Endothelial cell (in vitro differentiated cells): ENCODE measurements at places on chromosomes 13 and 19. TPM values are rescaled to one million over a fixed set of nuclear protein-coding genes. Genes with fewer than 3 reads are reported as not detected.

NLRP11 gene
- total RNA-seq, result not detected

EDNRB gene
- total RNA-seq, result 1.4 TPM

ATP8A2 gene
- total RNA-seq, result 2.1 TPM

LHB gene
- 1.4 TPM for total RNA-seq

HAUS5 gene
- 30.2 TPM for total RNA-seq

FGF21 gene
- total RNA-seq, result not detected

DNA sequence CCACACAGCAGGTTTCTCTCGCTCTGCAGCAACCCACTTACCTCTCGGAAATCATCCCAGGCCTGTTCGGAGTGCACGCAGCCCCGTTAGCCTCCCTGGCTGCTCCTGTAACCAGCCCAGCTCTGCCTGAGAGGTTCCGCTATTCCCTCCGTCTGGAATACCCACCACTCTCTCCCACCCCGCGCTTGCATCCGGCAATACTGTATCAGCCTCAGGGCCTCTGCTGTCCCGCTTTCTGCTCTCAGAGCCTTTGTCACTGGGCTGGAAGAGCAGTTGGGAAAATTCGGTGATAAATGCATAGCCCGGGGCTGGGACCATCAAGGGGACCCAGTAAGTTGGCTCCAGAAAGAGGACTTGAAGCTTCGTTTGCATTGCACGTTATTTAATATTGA, 759 bp upstream of the TLE6 start:
- H3K4me1 ChIP-seq, result peaks cover 14% of the 10 kb centered on the region
- no peak overlapping the region for H3K27ac ChIP-seq
- DNase-seq, result no peak
- H3K36me3 ChIP-seq, result no peaks in the 10 kb centered on the region

- H3K27me3 ChIP-seq, result no peaks in the 10 kb centered on the region
- no peak for DNase-seq
- no peak overlapping the region for H3K27ac ChIP-seq
- H3K4me1 ChIP-seq, result no peaks in the 10 kb centered on the region
- H3K36me3 ChIP-seq, result peaks cover 20% of the 10 kb centered on the region
- no peak overlapping the region for H3K4me3 ChIP-seq
These were observed 173.7 kb downstream of the TBC1D4 start for GRCh38 chr13:75308222-75308621.

DNA sequence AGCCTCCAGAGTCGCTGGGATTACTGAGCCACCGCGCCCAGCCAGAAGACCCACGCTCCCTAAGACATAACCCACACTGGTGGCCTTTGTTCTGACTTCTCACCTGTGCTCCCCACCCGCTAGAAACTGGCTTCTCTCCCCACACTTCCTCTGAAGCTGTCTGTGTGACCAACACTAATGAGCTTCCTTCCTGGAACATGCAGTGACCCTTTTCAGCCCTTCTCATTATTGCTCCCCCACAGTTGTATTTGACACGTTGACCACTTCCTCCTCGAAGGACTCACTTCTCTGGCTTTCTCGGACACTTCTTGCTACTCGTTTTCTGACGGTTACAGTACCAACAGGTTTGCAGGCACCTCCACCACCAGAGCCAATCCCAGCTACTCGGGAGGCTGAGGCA, 10.9 kb downstream of the NCR1 start:
- H3K36me3 ChIP-seq, result no peaks in the 10 kb centered on the region
- H3K4me1 ChIP-seq, result peaks cover 5% of the 10 kb centered on the region
- no peaks in the 10 kb centered on the region for H3K27me3 ChIP-seq

DNA sequence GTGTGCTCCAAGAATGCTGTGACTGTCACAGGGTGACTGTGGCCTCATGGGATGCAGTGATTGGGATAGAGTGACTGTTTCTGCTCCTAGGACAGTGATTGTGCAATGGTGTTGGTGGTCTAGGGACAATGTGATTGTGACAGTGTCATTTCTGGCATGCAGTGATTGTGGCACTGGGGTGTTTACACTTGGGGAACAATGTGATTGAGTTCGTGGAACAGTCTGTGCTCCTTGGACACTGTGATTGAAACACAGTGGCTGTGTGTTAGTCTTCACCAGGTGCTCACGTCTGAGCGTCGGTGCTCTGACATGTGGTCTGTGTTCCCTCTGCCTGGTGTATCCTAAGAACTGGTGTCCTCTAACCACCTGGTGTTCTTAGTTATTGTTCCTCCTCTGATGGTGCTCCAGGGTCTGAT, 1.7 kb downstream of the PDE4A start:
- no peak for DNase-seq
- peak overlapping the region; percentile 70 for H3K4me3 ChIP-seq
- H3K27ac ChIP-seq, result no peak overlapping the region
- H3K4me1 ChIP-seq, result peaks cover 20% of the 10 kb centered on the region

- H3K27me3 ChIP-seq, result no peaks in the 10 kb centered on the region
- no peak overlapping the region for H3K4me3 ChIP-seq
- DNase-seq, result no peak
- no peaks in the 10 kb centered on the region for H3K4me1 ChIP-seq
These were observed 283.1 kb downstream of the TDRD3 start for GRCh38 chr13:60679928-60680694.

DNA sequence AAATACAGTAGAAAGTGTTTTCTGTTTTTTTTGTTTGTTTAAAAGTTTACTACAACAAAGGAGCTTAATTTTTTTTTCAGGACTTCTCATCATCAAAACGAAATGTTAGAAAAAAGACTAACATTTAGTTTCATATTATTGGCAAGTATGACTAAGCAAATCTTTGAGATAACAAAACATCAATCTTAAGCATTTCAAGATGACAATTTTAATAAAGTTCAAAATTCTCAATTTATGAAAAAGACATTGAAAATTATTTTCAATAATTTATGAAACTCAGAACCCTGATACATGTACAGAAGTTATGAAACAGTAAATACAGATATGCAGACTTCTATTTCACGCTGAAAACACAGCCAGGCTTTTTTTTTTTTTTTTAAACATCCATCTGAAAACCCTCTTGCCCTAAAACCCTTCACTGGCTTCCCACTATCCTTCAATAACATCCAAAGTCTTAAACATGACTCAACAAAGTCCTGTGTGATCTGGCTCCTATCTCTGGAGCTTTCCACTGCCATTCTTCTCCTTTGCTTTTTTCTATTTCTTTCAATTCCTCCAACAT, 3.9 kb downstream of the RBM26 start:
- H3K27me3 ChIP-seq, result no peaks in the 10 kb centered on the region
- DNase-seq, result no peak
- peak overlapping the region; percentile 58 for H3K27ac ChIP-seq
- H3K4me1 ChIP-seq, result peaks cover 22% of the 10 kb centered on the region

- H3K27ac ChIP-seq, result no peak overlapping the region
- no peaks in the 10 kb centered on the region for H3K27me3 ChIP-seq
- no peaks in the 10 kb centered on the region for H3K36me3 ChIP-seq
- DNase-seq, result no peak
- peaks cover 2% of the 10 kb centered on the region for H3K4me1 ChIP-seq
- H3K4me3 ChIP-seq, result no peak overlapping the region
These were observed 144.2 kb downstream of the FOXO1 start for GRCh38 chr13:40522282-40522681.

DNA sequence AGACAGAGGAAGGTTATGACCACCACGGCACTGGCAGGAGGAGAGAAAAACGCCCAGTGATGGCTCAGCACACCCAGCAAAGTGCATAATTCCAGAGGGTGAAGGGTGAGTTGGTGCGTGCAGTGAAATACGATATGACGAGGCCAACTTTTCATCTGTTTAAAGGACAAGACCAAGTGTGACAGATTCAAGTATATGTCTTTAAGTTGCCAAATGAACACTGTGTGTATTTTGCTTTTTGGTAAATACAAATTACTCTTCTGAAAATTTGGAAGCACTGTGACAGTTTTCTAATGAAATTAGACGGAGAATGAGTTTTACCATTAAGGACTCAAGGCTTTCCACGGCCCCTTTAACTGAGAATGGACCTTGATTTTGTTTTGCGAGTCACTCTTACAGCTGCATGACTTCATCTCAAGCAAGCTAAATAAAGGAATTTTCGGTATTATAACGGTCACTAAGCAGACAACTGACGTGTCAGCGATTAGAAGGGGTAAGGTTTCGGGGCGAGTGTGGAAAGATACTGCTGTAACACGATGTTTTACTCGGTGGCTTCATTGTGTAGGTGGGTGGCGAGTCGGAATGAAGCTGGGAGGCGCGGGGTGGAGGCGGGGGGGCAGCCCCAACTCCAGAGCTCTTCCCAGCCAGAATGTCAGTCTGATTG, 22.8 kb downstream of the COL4A2 start:
- peak overlapping the region; percentile 39 for H3K27ac ChIP-seq
- H3K4me1 ChIP-seq, result peaks cover 68% of the 10 kb centered on the region
- no peak for DNase-seq
- peaks cover 72% of the 10 kb centered on the region for H3K36me3 ChIP-seq
- peaks cover 16% of the 10 kb centered on the region for H3K27me3 ChIP-seq
- H3K4me3 ChIP-seq, result peak overlapping the region; percentile 27

GRCh38 chr19:22545751-22546150, 88.4 kb upstream of the ZNF492 start:
- H3K27me3 ChIP-seq, result peaks cover 4% of the 10 kb centered on the region
- peak; percentile 9 for DNase-seq
- no peak overlapping the region for H3K27ac ChIP-seq

DNA sequence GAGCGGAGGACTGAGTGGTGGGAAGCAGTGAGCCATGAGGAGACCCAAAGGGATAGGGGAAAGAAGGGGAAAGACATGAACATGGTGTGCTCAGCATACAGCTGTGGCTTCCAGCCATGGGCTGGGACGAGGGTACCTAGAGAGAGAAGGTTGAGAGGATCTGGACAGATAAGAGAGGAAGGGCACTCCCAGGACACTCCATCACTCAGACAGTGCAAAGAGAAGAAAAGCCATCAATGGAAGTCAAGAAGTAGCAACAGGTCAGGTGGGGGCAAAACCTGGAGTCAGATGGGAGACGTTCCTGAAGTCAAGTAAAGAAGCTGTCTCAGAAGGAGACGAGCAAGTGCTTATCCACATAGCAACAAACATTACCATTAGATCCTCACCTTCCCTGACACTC, 40.2 kb upstream of the UBAC2 start:
- DNase-seq, result no peak
- no peak overlapping the region for H3K27ac ChIP-seq
- no peaks in the 10 kb centered on the region for H3K36me3 ChIP-seq
- H3K4me1 ChIP-seq, result no peaks in the 10 kb centered on the region
- H3K4me3 ChIP-seq, result no peak overlapping the region

DNA sequence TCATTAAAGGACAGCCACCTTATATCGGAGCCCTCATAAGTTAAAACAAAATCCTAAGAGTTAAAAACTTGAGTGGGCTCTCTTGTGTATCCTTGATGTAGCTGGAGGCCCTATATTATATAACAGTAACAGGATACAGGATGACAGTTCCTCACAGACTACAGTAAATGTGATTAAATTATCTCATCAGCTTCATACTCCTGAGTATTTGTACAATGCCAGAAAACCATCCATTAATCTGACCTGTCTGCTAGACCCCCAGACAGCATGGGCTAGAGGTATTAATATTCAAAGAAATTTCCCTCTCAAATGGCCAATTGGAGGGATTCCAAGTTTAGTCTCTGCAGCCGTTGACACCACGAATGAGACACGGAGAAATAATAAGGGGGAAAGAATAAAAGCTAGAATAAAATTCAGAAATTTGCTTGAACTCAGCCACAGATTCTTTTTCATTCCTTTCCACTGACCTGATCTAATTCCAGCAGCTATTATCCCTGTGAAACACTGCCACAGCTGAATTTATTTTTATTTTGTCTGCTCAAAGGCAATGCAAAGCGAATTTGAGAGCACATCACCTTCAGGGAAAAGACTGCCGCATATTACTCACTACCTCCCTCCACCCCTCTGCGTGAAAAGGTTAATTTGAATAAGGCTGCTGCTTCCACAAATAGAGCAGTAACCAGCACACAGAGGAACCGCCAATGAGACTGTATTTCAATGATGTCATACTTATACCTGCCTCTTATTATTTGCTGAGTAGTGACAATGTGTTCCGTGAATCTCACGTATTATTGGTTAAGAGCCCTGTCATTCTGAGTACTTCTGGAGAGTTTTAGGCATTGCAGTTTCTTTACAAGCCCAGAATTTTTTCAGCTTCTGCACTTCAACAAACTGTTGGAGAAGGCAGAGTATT, 155.9 kb upstream of the KLF12 start:
- H3K4me1 ChIP-seq, result peaks cover 14% of the 10 kb centered on the region
- H3K27ac ChIP-seq, result no peak overlapping the region
- H3K27me3 ChIP-seq, result peaks cover 5% of the 10 kb centered on the region
- no peak for DNase-seq
- no peak overlapping the region for H3K4me3 ChIP-seq
- no peaks in the 10 kb centered on the region for H3K36me3 ChIP-seq

DNA sequence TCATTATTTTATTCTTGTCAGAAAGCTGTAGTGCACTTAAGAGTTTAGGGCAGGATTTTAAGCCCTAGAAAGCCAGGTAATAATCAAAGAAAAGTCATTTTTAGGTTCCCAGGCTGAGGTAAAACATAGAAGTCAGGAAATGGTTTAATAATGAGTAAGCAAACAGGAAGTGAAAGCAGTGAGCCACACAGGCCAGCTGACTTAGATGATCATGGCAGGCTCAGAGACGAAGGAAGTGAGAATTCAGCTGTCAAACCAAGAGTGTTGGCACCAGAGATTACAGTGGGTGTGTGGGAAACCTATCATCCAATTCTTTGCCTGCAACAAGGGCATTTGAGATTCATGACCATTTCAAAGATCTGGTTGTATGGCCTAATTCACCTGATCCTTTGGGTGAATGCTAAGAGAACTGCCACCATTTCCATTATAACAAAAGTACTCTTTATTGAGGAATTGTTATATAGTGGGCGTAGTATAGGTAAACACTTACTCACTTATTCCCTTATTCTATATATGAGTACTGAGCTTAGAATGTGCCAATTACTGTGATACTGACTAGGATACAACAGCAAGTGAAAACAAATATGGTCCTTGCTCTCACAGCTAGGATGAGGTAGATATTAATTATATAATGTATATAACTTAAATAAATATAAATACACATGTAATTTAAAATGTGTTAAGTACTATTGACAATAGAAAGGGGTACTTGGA, 103.7 kb upstream of the EDNRB start:
- DNase-seq, result peak; percentile 8
- peak overlapping the region; percentile 61 for H3K27ac ChIP-seq
- no peaks in the 10 kb centered on the region for H3K27me3 ChIP-seq
- H3K36me3 ChIP-seq, result no peaks in the 10 kb centered on the region
- H3K4me3 ChIP-seq, result no peak overlapping the region
- H3K4me1 ChIP-seq, result peaks cover 11% of the 10 kb centered on the region

- H3K4me1 ChIP-seq, result peaks cover 3% of the 10 kb centered on the region
- H3K27ac ChIP-seq, result no peak overlapping the region
- no peak for DNase-seq
- H3K36me3 ChIP-seq, result no peaks in the 10 kb centered on the region
These were observed 931.6 kb upstream of the MIR17HG start for GRCh38 chr13:90415902-90416301.

GRCh38 chr13:110799246-110800236, 86.0 kb downstream of the ING1 start:
- DNase-seq, result no peak
- peaks cover 2% of the 10 kb centered on the region for H3K36me3 ChIP-seq
- H3K4me1 ChIP-seq, result peaks cover 14% of the 10 kb centered on the region
- peaks cover 3% of the 10 kb centered on the region for H3K27me3 ChIP-seq

GRCh38 chr19:55460670-55461258, 678 bp downstream of the ISOC2 start:
- H3K4me3 ChIP-seq, result peak overlapping the region; percentile 90
- no peaks in the 10 kb centered on the region for H3K4me1 ChIP-seq
- H3K27me3 ChIP-seq, result peaks cover 11% of the 10 kb centered on the region

GRCh38 chr13:89843621-89844020, 1503.9 kb upstream of the MIR17HG start:
- H3K4me1 ChIP-seq, result no peaks in the 10 kb centered on the region
- no peaks in the 10 kb centered on the region for H3K36me3 ChIP-seq
- H3K4me3 ChIP-seq, result no peak overlapping the region
- no peaks in the 10 kb centered on the region for H3K27me3 ChIP-seq
- DNase-seq, result no peak
